Naive thymus-derived CD8-positive, alpha-beta T cell (primary cell): ENCODE measurements at places on chromosomes 16 and 17.

DNA sequence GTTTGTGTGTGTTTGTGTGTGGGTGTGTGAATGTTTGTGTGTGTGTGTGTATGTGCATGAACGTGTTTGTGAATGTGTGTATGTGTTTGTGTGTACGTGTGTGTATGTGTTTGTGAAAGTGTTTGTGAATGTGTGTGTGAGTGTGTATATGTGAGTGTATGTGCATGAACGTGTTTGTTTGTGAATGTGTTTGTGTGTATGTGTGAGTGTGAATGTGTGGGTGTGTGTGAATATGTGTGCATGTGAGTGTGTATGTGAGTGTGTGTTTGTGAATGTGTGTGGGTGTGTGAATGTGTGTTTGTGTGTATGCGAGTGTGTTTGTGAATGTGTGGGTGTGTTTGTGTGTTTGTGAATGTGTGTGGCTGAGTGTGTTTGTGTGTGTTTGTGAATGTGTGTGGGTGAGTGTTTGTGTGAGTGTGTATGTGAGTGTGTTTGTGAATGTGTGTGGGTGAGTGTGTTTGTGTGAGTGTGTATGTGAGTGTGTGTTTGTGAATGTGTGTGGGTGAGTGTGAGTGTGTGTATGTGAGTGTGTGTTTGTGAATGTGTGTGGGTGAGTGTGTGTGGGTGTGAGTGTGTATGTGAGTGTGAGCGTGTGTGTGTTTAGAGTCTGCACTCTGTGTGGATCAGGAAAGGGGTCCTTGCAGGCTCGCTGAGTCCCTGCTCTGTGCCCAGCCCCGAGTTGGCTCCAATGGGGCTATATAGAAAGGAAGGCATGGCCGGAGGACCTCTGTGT, 890 bp upstream of the CD300A start:
- no peak for DNase-seq

- DNase-seq: no peak
Observed at GRCh38 chr17:78137392-78138203, 7.0 kb downstream of the TMC8 start.

- DNase-seq: no peak
Observed at GRCh38 chr17:41018541-41018940, 8.5 kb downstream of the KRTAP1-5 start.

DNA sequence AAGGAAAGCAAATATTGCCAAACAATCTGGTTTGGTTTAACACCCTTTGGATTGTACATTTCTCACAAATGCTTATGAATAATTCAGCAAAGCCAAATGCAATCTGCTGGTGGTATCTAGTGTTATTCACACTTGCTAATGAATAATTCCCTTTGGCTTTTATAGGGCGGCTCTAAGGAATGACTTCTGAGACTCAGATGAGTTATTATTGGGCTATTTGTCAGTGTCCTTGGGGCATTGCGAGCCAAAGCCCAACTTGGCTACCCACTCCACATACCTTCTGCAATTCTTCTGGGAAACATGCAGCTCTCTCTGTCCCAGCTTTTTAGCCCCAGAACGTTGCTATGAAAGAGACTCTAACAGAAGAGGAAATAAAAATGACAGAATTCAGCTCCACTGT, 41.1 kb downstream of the FTO start:
- DNase-seq: no peak

GRCh38 chr17:74368341-74369081, 1.2 kb downstream of the GPR142 start:
- DNase-seq: peak; percentile 56

DNA sequence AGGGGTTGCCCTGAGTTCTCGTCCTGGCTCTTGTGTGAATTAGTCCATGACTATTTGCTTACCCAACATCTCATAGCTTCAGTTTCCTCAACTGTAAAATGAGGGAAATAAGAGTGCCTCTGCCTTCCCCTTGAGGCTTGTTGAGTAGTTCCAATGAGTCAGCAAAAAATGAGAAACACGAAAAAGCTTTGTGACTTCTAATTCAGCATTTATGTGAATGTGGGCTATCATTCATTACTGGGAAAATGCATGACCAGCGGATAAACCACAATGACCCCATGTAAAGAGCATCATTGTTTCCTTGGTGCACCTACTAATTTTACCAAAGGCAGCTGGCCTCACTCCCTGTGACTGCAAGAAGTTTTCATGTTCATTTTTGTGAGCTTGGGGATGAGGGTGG, 374.6 kb upstream of the HSBP1 start:
- no peak for DNase-seq

GRCh38 chr16:25877103-25877502, 185.3 kb downstream of the HS3ST4 start:
- DNase-seq: no peak

- DNase-seq: no peak
Observed at GRCh38 chr17:9230346-9230745, 209.0 kb downstream of the NTN1 start.

- DNase-seq: no peak
Observed at GRCh38 chr17:71099003-71099714, 929.8 kb downstream of the KCNJ2 start.

- DNase-seq: no peak
Observed at GRCh38 chr17:42969001-42969581, 4.8 kb upstream of the AARSD1 start.

GRCh38 chr17:72466199-72466598, 345.4 kb downstream of the SOX9 start:
- DNase-seq: no peak

DNA sequence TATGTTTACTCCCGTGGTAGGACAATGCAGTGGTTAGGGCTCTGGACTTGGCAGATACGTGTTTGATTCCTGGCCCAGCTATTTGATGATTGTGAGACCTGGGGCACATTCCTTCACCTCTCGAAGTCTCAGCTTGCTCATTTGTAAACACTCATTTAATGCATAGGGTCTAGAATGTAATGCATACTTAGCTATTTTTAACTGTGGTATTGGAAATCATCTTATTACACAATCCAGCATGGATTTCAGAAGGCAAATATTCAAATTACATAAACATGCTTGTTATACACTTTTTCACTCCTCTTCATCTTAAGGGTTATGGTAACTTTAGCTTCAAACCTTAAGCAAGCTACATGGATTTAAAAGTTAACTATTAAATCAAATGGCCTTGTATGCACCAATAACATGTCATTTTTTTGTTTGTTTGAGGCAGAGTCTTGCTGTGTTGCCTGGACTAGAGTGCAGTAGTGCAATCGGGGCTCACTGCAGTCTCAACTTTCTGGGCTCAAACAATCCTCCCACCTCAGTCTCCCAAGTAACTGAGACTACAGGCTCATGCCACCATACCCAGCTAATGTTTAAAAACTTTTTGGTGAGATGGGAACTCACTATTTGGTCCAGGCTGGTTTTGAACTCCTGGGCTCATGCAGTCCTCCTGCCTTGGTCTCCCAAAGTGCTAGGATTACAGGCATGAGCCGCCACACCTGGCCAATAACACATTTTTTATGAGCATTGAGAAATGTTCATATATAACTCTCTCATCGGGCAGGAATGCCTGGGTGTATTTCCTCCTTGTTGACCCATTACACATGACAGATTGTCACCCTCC, 52.5 kb downstream of the VAT1L start:
- no peak for DNase-seq

GRCh38 chr17:59699218-59699617, 8.0 kb downstream of the PTRH2 start:
- no peak for DNase-seq

DNA sequence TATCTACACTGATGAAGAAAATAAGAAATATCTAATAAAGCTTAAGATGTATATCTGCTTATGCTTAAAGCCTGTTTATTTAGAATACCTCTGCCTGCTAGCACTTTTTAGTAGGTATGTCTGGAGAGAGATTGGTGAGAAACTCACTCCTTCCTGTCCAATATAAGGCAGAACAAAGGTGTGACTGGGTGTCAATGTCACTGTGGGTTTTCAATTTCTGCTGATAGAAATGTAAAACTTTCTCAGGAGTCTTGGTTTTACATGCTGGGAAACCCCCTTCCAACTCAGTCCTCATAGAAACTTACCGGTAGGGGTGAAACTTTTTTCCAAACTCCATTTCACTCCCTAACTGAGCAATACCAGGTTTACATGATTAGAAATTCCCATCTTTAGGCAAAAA, 17.8 kb upstream of the MPHOSPH6 start:
- no peak for DNase-seq

DNA sequence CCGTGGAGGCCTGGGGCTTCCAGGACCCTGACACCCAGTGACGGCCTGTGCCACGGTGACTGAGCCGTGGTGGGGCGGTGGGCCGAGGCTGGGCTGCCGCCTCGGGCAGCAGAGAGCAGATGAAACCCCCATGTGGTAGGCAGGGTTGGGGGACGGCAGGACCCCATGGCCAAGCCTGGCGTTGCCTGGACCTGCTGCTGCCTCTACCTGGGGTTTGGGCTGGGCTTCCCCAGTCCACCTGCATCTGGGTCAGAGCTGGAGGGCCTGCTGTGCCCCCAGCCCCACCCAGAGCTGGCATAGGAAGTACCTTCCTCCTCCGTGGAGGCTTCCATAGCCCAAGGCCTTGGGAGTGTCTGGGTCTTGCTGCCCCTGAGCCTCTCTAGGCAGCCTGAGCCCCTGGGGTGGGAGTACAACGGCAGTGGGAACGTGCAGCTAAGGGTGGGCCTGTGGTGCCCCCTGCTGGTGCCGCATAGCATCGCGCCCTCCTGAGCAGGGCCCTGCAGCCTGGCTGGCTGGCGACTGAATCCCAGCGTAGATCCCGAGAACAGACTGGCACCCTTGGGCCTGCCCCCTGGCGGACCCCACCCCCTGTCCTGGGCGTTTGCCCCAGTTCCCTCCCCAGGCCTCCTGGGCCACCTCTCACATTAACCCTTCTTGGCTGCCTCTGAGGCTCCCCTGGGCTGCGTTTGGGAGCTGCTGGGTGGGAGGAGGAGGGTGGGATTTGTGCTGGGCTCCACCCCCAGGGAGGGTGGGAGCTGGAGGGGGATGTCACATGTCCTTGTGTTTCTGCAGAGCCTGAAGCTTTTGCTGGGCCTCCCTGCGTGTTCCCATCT, 12.6 kb upstream of the ATP6V0C start:
- DNase-seq: peak; percentile 84

DNA sequence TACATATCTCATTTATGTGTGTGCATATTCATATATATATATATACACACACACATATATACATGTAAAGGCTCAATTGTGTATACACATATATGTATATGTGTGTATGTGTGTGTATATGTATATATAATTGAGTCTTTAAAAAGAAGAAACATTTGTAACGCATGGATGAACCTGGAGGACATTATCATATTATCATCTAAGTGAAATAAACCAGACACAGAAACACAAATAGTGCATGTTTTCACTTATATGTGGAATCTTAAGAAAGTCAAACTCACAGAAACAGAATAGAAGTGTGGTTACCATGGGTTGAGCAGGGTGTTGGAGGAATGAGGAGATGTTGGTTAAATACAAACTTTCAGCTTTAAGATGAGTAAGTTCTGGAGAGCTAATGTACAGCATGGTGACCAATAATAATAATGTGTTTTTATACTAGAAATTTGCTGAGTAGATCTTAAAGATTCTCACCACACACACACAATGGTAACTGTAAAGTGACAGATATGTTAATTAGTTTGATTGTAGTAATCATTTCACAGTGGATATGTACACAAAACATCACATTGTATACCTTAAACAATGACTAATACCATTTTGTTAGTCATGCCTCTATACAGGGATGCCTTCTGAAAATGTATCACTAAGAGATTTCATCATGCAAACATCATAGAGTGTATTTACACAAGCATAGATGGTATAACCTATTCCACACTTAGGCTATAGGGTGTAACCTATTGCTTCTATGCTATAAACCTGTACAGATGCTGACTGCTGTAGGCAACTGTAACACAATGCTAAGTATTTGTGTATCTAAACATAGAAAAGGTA, 132.6 kb upstream of the CACNG5 start:
- DNase-seq: no peak

DNA sequence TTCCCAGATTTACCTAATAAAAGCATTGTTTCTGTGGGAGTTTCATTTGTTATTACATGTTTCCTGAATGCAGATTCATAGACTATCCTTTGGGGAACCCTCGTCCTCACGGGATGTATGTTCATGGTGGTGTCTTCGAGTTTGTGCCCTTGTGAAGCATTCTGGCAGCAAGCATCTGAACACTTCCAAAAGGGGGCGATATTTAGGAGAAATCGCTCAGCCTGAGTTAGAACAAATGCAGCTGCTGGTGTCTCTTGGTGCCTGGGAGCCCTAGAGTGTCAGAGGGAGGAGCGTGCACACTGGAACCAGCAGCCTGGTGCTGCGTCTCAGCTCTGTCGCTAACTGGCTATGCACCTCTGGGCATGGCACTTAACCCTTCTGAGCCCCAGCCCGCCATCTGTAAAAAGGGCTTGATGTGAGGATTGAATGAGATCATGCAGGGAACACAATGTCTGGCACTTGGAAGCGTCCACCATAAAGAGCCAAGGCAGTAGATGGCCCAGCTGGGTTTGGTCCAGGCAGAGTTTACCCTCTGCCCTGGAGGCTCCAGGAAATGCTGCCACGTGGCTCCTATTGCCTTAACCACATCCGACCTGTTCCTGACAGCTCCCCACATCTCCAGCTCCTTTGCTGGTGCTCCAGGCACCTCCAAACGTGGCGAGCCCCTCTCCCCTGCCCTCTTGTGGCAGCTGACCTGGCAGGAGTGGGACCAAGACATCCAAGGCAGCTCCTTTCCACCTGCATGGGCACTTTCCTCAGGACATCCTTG, 25.0 kb upstream of the C16orf78 start:
- DNase-seq: no peak

DNA sequence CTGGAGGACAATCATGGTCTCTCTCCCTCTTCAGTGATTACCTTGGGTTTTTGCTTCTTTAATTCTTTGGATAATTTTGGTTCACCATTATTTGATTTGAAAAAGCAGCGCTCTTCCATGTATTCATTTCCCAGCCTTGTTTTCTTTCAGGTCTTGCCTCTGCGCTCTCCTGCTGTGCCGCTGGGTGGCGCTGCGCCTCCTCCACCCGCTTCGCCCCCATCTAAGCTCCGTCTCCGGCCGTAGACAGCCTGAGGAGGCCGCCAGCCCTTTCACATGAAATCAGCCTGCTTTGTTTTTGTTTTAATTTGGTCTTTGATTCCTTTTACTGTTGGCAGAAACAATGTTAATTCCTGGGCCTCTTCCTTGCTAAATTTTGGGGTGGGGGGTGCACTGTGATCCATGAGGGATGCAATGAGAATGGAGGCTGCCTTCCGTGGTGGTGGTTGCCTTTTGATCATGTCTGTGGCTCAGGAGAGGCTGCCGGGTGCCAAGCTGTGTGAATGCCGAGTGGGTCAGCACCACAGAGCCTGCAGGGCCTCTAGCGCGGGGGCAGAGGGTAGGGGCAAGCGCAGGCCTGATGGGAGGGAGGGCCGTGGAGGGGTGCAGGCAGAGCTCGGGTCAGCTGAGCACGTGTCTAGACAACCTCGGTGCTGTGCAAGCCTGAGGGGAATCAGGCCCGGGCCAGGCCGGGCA, 64.1 kb downstream of the PLD6 start:
- peak; percentile 24 for DNase-seq
